ENCODE measurements at places on chromosomes 16 and 17. TPM values are rescaled to one million over a fixed set of nuclear protein-coding genes. Genes with fewer than 3 reads are reported as not detected.

DNA sequence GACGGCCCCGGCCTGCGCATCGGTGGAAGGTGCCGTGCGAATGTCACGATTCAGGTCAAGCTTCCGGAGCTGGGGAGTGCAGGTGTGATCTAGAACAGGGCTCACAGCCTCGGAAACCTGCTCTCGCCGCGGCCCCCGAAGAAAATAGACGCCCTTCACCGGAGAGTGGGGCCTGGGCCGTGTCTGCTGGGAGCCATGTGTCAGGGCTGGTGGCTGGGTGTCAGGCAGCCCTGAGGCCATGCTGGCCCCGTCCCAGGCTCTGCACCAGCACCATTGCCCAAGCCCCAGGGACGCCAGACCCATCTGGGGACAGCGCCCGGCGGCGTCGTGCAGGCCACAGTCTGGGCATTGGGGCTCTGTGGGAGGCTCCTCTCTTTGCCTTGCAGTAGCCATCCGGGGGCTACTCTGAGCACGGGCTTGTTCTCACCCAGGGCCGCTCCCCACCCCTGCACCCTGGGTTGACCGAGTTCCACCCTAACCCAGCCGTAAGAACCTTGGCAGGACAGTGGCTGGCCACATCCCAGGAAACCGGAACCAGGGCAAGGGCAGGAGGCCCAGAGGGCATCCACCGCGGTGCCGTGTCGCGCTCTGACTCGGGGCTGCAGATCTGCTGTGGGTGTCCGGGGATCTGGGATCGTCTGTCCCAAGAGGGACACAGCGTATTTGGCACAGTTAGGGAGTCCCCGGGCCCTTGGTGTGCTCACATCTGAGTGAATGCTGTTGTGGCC is 5.3 kb upstream of the NUDT16L1 start:
- no peaks in the 10 kb centered on the region for H3K27me3 ChIP-seq
- no peaks in the 10 kb centered on the region for H3K4me1 ChIP-seq
- H3K36me3 ChIP-seq = no peaks in the 10 kb centered on the region
- H3K27ac ChIP-seq = no peak overlapping the region
- DNase-seq = no peak
- no peak overlapping the region for H3K4me3 ChIP-seq

- DNase-seq = peak; percentile 83
- no peaks in the 10 kb centered on the region for H3K36me3 ChIP-seq
- H3K27ac ChIP-seq = no peak overlapping the region
- H3K4me1 ChIP-seq = peaks cover 3% of the 10 kb centered on the region
- no peak overlapping the region for H3K4me3 ChIP-seq
- H3K27me3 ChIP-seq = 0 out of 2 replicates have a peak, but pooled peaks cover 1% of the 10 kb centered on the region
These were observed 119.0 kb downstream of the SNX29 start for GRCh38 chr16:12095275-12096156.

GRCh38 chr17:13474073-13474800 is 127.5 kb downstream of the HS3ST3A1 start:
- H3K36me3 ChIP-seq = no peaks in the 10 kb centered on the region
- no peaks in the 10 kb centered on the region for H3K4me1 ChIP-seq
- DNase-seq = no peak
- H3K27ac ChIP-seq = no peak overlapping the region
- no peaks in the 10 kb centered on the region for H3K27me3 ChIP-seq
- no peak overlapping the region for H3K4me3 ChIP-seq

DNA sequence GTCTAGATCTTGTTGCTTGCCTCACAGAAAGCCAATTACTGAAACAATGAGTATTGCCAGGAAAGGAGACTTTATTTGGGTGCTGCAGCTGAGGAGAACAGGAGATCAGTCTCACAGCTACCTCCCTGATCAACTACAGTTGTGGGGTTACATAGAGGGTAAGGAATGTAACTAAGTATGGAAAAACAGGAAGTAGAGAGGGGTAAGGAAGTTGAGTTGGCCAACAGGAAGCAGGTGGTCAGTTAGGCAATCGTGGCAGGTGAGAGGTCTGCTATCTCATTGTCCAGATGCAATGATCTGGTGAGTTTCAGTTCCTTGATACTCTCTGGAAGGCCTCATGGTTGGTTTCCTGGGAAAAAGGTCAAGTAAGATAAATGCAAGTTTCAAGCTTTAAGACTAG is 333.1 kb upstream of the GOT2 start:
- no peaks in the 10 kb centered on the region for H3K27me3 ChIP-seq
- H3K4me3 ChIP-seq = no peak overlapping the region
- no peak for DNase-seq
- no peak overlapping the region for H3K27ac ChIP-seq
- H3K4me1 ChIP-seq = 0 out of 2 replicates have a peak, but pooled peaks cover 4% of the 10 kb centered on the region

SLC5A10 gene
- total RNA-seq = not detected
